Lung (tissue), 17 donors: ENCODE measurements at places on chromosomes 12 and 14. TPM values are rescaled to one million over a fixed set of nuclear protein-coding genes. Genes with fewer than 3 reads are reported as not detected.

Gene ADAMTS20
- total RNA-seq, result not detected

Gene NPFF
- not detected for total RNA-seq

Gene SERPINA3
- 408 TPM for total RNA-seq

Gene TROAP
- 1.2 TPM for total RNA-seq

Gene GPR135
- total RNA-seq, result 5.9 TPM

Gene CLMN
- total RNA-seq, result 16.2 TPM

Gene PRB2
- not detected for total RNA-seq

Gene SLC38A6
- total RNA-seq, result 62.4 TPM

Gene TOMM20L
- not detected for total RNA-seq

Gene GLT8D2
- total RNA-seq, result 36.5 TPM

Gene REP15
- 2.1 TPM for total RNA-seq

DNA sequence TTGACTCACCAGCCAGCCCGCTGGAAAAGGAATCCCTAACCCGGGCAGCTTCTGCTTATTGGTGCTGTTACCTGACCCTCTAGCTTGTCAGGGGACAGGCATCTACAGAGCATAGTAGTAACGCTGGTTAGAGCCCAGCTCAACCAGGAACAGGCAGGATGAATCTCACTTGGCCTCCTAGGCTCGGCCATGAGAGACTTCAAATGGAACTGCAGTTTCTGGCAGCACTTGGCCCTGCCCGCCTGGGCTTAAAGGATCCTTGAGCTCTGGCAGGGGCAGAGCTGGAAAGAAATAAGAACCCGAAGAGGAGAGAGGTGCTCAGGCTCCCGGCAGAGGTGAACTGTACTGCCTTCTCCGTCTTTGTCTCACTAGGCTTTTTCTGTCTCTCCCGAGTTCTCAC, 2.3 kb upstream of the LHX5 start:
- no peak for DNase-seq

GRCh38 chr14:75604979-75605851, 26.8 kb downstream of the FLVCR2 start:
- peak; percentile 15 for DNase-seq

DNA sequence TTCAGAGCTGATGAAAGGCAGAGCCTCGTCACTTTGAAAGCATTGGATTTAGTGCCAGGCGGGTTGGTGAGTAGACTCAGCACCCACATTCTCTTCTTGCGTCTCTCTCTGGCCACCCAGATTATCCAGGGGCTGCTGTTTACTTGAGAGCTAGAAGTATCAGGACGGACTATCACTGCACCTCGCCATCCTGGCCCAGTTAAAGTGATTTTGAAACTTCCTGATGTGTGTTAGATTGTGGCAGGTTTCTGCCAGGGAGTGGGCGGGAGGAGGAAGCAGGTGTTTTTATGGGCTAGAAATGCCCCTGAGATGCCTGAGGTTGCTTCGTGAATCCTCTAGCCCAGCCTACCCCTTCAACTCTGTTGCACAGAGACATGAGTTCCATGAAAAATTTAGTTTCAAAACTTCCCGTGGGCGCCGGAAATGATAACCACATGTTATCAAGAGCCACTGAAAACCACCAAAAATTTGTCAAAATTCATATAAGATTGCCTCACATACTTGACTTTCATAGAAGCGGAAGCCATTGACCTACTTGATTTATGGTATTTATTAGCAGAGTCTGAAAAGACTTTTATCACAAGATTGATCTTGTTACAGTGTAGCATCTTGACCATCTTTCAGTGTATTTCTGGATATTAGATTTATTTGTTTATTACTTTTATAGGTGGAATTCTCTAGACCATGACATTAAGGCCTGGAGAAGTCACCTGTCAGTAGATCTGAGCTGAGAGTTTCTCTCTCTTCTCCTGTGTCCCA, 466.0 kb downstream of the RAD51B start:
- DNase-seq, result no peak

DNA sequence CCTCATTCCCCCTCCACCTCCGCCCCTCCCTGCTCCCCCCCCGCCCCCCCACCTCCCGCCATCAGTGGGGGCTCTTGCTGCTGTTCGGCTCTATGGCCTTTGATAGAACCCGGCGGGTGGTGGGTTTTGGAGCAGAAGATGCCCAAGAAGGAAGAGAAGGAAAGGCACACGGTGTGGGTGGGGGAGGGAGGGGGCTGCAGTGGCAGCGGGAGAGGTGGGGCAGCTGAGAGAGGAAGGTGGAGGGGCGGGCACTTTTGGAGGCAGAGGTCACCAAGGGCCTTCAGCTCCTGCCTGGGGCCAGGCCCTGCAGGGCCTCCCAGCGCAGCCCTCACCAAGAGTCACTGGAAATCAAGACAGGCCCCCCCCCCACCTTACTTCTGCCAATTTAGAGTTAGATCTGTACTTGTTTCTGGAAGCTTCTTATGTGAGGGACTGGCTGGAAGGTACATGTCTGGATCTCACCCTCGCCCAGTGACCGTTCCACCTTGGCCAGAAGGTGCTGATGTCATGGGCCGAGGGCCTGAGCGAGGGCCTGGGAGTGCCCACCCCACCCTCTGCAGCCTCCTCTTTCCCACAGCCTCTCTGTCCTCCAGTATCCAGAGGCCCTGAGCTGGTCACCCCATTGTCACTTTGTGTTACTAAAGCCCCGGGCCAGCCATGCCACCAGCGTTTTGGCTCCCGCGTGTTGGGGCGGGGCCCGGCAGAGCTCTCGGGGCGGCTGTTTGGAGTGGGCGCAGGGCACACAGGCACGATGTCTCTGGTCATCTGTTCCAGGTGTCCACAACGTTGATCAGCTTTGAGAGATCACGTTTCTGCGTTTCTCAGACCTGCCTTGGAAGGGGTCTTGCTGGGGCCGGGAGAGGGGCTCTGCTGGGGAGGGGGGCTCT, 153.9 kb downstream of the KIF26A start:
- DNase-seq, result peak; percentile 8

- DNase-seq, result no peak
Observed at GRCh38 chr14:104081951-104082464, 3.5 kb upstream of the ASPG start.

GRCh38 chr12:99370421-99371138, 277.0 kb upstream of the GARIN6 start:
- no peak for DNase-seq

DNA sequence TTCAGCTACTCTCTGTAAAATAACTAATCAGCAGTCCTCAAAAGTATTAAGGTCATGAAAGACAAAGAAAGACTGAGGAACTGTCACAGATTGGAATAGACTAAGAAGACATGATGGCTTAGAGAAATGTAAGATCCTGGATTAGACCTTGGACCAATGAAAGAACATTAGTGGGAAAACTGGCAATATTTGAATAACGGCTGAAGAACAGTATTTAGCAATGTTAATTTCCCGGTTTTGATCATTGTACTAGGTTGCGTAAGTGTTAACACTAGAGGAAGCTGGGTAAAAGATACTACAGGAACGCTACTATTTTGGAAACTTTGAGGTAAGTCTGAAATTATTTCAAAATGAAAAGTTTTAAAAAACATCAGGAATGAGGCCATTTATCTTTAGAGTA, 98.8 kb upstream of the RESF1 start:
- DNase-seq, result no peak

- DNase-seq, result no peak
Observed at GRCh38 chr12:101172316-101172715, 37.7 kb downstream of the SLC5A8 start.

- DNase-seq, result no peak
Observed at GRCh38 chr12:26520869-26521268, 312.1 kb downstream of the ITPR2 start.

DNA sequence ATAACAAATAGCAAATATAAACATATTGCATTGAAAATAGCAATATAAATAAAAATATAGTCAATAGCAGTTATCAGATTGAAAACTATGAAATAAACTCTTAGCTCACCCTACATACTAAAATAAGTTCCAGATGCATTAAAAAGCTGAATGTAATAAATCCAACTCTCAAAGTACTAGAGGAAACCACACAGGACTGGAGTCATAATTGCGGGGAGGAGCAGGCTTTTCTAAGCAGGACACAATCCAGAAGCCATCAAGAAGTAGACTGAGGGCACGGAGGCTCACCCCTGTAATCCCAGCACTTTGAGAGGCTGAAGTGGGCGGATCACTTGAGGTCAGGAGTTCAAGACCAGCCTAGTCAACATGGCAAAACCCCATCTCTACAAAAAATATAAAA, 22.2 kb downstream of the GSC start:
- DNase-seq, result no peak

GRCh38 chr12:130240831-130241590, 78.7 kb downstream of the FZD10 start:
- DNase-seq, result no peak

DNA sequence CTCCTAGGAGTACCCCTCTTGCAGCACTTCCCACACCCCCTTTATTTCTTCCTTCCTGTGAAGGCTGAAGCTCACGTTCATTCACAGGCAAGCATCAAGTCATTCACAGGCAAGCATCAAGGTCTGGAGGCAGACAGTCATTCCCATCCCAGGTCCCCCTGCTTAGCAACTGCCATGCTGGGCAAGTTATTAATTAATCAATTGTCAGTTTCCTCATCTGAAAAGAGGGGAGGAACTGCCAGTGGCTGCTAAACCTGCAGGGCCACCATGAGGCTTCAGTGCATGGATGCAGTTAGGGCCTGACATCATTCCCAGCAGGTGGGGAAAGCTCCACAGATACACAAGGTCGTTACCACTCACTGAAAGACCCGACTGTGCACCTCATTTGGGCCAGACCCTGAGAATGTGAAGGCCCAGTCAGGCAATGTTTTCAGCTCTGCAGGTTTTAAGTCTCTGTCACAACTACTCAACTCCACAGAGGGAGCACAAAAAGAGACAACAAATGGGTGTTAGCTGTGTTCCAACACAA, 85.0 kb upstream of the GPR68 start:
- no peak for DNase-seq

GRCh38 chr14:26926585-26926984, 328.8 kb upstream of the NOVA1 start:
- DNase-seq, result no peak

GRCh38 chr12:97629382-97629781, 166.8 kb downstream of the RMST start:
- DNase-seq, result no peak

DNA sequence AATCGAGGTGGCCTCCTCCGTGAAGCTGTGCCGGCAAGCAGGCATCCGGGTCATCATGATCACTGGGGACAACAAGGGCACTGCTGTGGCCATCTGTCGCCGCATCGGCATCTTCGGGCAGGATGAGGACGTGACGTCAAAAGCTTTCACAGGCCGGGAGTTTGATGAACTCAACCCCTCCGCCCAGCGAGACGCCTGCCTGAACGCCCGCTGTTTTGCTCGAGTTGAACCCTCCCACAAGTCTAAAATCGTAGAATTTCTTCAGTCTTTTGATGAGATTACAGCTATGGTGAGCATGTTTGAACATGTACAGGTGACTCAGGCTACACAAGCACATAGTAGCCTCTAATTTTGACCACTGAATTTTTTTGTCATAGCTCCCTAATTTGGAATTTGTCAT, 59.7 kb downstream of the ATP2A2 start:
- no peak for DNase-seq

DNA sequence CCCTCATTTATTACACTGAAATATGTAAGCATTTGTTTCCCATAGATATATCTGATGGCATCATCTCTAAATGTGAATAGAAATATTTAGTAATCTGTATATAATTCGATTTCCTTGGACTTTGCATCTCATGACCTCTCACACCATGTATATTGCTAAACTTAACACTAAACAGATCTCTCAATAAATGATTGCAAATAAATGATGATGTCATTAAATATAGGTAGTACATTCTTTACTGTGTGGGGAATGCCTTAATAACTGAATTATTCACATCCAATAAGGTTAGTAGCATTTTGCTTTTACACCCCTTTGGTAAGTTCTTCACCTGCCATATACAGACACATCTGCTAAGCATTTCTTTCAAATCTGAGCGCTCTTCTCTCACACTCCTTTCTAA, 340.5 kb downstream of the FSCB start:
- DNase-seq, result no peak

DNA sequence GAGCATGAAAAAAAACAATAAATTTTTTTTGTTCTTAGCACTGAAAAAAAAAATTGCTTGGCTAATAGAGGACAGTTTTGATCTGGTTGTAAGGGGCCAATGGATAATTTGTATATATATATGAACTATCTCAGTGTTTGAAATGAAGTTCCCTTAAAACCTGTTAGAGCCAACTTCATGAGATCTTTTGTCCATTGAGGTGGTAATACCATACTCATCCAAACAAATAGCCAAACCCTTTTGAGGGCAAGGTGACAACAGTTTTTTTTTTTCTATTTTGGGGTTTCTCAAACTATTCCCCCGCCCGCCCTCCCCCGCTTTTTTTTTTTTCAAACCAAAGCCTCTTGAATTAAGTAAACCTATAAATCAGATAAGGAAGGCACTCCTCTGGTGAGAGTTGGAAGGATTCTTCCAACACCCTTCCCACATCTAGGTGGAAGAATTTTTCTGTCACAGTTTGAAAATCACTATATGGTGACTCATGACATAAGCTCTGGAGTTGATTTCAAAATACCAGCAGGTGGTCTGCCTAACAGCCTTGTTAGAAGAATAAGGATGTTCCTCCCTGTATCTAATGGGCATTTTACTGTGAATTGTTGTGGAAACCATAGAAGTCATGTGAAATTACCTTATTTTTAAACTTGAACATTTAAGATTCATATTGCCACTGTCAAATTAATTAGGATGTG, 10.2 kb downstream of the ARHGAP5 start:
- DNase-seq, result no peak

DNA sequence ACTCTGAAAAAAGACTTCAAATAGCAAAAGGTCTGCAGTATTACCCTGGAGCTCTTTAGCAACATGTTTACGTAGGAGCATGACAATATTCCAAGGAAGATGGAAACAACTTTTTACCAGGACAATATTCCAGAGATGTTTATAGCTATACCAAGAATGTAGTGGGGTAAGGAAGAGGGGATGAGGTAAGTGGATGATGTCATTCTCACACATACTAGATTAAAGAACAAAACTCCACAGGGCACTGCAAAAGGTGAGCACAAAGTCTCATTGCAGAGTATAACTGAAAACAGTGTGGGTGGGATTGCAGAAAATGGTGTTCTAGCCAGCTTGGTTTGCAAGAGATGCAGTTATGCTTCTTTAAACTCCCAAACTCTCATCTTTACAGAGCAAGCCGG, 8.4 kb downstream of the CMTM5 start:
- no peak for DNase-seq

GRCh38 chr14:100862793-100863192, 36.9 kb downstream of the MEG3 start:
- DNase-seq, result no peak

GRCh38 chr12:108052260-108052659, 76.8 kb upstream of the WSCD2 start:
- DNase-seq, result no peak

- no peak for DNase-seq
Observed at GRCh38 chr12:118022728-118023109, 6.2 kb downstream of the RFC5 start.

DNA sequence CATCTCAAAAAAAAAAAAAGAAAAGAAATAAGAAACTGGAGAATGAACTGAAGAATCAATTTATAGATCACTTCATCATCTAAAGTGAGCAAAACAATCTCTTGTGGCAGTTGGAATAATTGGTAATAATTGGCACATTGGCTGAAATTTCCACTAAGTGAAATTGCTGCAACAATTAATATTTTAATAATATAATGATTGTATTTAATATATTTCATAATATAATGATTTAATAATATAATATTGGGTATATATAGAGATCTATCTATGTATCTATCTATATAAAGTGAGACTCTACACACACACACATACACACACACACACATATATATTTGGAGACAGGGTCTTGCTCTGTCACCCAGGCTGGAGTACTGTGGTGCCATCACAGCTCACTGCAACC, 81.2 kb upstream of the PRICKLE1 start:
- no peak for DNase-seq
